ENCODE measurements at places on chromosomes 13 and 19.
A peak's percentile ranks its signal among the peaks of the same experiment; 100 is the strongest.

DNA sequence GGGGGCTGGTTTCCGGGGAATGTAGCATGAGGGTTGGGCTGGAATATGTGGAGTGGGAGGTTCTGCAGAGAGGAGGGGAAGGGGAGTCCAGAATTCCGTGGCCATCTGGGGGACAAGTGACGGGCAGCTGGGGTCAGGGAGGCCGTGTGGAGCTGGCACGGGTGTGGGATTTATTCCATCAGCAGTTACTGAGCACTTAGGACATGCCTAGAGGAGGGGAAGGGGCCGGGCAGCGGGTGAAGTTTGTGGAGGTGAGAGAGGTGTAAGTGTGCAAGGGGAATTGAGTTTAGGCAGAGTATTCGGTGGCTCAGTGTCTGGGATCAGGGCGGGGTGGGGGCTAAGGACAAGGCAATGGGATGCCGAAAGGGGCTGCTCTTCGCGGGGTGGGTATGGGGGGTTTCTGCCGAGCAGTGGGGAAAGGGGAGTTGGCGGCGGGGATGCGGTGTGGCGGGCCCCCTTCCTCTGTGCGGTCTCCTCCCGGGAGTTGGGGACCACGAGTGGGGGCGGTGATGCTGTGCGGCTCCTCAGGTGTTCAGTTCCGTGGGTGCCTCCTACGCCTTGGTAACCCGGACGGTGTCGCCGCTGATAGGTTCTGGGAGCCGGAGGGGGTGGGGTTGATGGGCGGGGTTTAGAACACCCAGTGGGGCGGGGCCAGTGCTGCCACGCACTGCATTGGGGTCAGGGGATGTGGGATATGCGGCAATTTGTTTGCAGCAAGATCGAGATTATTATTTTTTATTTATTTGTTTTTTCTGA is 5.4 kb downstream of the CCDC61 start:
- DNase-seq = peak; percentile 84

- DNase-seq = no peak
Measured at GRCh38 chr13:103898481-103898880, 832.3 kb upstream of the SLC10A2 start.

GRCh38 chr13:20188667-20189553 is 3.8 kb downstream of the GJB2 start:
- no peak for DNase-seq

- no peak for DNase-seq
Measured at GRCh38 chr13:39257642-39258041, 219.4 kb downstream of the NHLRC3 start.

GRCh38 chr19:13932911-13933393 is 5.3 kb downstream of the PODNL1 start:
- no peak for DNase-seq

- DNase-seq = no peak
Measured at GRCh38 chr13:41917641-41918040, 43.3 kb downstream of the VWA8 start.

DNA sequence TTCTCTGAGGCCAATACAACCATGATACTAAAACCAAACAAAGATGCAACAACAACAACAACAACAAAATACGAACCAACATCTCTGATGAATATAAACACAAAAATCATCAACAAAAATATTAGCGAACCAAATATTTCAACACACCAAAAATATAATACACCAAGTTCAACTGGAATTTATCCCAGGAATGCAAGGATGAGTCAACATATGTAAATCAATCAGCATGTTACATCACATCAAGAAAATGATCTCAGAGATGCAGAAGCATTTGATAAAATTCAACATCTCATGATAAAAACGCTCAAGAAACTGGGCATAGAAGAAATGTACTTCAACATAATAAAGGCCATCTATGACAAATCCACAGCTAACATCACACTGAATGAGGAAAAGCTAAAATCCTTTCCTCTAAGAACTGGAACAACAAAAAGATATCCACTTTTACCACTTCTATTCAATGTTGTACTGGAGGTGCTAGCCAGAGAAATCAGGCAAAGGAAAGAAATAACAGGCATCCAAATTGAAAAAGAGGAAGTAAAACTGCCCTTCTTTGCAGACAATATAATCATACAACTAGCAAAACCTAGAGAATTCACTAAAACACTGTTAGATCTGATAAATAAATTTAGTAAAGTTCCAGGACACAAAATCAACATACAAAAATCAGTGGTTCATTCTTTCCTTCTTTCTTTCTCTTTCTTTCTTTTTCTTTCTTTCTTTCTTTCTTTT is 2448.7 kb upstream of the PCDH20 start:
- DNase-seq = no peak

DNA sequence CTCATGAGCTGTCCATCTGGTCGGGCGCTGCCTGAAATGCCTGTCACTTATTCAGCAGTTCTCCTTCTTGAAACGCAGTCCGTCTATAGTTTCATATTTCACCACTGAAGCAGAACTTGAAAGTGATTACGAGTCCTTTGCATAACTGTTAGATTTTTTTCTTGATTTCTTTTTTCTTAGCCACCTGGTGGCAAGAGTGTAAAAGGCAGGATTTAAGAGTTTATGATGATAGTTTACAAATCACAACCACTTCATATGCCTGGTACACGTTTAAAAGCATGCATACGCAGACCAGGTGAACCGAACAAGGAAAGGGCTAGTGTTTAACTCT is 45.8 kb downstream of the GGACT start:
- DNase-seq = peak; percentile 79

- no peak for DNase-seq
Measured at GRCh38 chr13:22227895-22228294, 557.0 kb downstream of the FGF9 start.

GRCh38 chr13:50513300-50513877 is 330.1 kb downstream of the DLEU7 start:
- DNase-seq = peak; percentile 3

- no peak for DNase-seq
Measured at GRCh38 chr13:79141082-79141481, 265.0 kb downstream of the RBM26 start.

- DNase-seq = no peak
Measured at GRCh38 chr19:50649433-50650391, at the start of gene C19orf81. C19orf81 (plus strand) TSS chr19:50649445; CDS start chr19:50649445, 0 bp downstream.

DNA sequence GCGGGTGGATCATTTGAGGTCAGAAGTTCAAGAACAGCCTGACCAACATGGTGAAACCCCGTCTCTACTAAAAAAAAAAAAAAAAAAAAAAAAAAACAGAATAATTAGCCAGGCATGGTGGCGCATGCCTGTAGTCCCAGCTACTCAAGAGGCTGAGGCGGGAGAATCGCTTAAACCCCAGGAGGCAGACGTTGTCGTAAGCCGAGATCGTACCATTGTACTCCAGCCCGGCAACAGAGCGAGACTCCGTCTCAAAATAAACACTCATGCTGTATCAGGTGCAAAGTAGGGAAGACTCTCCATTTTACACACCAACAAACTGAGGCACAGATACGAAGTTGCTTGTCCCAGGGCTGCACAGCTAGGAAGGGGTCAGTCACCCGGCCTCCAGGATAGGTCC is 15.6 kb downstream of the TLE6 start:
- no peak for DNase-seq

GRCh38 chr19:19006213-19006612 is 27.1 kb downstream of the SUGP2 start:
- DNase-seq = no peak

DNA sequence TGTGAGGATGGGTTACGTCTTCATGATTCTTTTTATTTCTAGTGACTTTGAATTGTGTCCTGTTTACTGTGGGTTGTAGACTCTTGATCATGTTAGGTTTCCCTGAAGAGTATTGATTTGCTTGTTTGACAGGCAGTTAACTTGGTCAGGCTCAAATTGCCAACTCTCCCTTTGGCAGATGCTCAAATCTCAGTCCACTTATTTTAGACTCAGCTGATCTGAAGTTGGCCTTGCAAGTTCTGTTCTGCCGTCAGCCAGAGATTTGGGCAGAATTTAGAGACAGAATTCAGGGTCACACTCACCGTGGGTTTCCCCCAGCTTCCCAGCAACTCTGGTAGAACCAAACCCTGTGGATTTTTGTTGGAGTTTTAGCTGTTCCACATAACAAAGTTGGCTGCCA is 71.6 kb upstream of the TEX29 start:
- no peak for DNase-seq

GRCh38 chr19:41998246-41999020 is 4.4 kb upstream of the ATP1A3 start:
- peak; percentile 75 for DNase-seq

- DNase-seq = no peak
Measured at GRCh38 chr19:30344446-30345425, 27.4 kb upstream of the ZNF536 start.

GRCh38 chr13:41775251-41775650 is 185.7 kb downstream of the VWA8 start:
- no peak for DNase-seq

GRCh38 chr13:88707646-88708045 is 1036.5 kb downstream of the SLITRK5 start:
- DNase-seq = no peak

DNA sequence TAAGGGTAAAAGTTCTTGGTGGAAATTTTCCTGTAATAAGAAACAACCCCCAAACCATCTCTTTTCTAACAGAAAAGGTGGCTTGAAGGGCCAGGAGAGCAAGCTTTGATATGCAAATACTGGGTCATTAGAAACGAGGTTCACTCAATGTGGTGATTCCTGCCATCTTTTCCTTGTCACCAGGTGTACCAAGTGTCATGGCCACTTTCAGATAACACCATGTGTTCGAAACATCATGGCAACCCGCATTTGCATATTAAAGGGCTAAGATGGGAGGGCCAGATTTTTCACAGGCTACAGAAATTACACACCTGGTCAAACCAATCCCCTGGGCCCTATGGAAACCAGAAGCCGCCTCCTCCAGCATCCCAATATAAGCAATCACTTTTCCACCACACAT is 15.3 kb downstream of the LGALS16 start:
- DNase-seq = no peak

DNA sequence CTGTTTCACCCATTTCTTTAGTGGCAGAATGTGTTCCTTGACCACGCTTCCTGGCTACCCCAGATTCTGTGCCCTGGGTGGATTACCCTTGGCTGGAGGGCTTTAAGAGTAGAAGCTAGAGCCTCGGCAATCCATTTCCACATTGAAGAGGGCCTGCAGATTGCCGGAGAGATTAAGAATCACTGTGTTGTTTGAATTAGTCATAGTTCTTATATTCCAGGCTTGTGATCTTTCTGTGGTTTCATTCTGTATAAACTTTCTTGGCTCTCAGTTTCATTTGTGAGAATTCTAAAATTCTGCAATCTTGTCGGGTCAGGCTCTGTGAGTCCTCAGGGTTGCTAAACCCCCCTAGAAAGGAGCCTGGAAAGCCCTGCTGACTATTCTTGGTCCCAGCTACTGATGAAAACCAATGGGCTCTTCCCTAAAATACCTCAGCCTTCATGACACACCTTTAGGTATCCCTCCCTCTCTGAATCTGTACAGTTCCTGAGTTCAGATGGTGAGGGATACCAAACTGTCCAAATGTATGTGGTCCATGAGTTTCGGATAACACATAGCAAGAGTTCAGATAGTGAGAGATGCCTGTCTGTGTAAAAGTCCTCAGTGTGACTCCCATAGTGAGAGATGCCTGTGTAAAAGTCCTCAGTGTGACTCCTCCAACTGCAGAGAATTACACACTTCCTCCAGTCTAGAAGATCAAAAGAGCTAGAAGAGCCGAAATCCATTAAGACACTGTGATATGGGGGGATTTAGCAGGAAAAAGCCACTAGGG is 4.3 kb downstream of the PHF11 start:
- no peak for DNase-seq

DNA sequence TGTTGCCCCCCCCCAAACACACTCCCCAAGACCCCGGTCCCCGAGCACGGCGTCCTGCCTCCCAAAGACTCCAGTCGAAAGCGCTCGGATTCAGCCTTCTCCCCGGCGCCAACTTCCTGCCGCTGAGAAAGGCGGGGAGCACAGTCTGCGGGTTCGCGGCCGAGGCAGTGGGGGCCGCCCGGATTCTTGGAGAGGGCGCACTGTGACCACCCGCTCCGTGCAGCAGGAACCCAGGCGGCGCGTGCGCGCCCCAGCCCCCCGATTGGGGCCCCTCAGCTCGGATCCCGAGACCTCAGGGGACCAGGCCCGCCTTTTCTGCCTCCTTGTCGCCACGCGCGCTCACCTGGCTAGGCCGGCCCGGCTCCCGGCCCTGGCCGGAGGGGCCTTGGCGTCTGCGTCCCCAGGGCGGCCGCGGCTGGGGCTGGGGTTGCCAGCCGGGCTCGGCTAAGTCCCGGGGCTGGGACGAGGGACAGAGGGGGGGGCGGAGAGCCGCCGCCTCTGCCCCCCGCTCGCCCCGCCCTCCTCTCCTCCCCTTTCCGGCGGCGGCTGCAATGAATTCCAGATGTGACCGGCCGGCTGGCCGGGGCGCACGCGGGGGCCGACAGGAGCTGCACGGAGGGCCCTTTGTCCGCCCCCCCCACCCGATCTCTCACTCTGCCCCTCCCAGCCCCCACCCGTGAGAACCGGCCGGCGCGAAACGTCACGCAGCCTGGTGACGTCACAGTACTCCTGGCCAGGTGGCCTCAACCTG is at the start of gene S1PR2:
Gene S1PR2 (minus strand): TSS at position 471 of the 751 bp plus-strand sequence. CDS start 6,426 bp downstream, outside the sequence.
- peak; percentile 93 for DNase-seq

Measured in GM13977 (cell line).